Cardiac fibroblast (primary cell): ENCODE measurements at places on chromosomes 1 and 21.

- DNase-seq: no peak
Observed at GRCh38 chr1:182698971-182699370, 14.6 kb upstream of the RGS8 start.

GRCh38 chr1:110281363-110282290 is 57.5 kb upstream of the RBM15 start:
- no peak for DNase-seq

DNA sequence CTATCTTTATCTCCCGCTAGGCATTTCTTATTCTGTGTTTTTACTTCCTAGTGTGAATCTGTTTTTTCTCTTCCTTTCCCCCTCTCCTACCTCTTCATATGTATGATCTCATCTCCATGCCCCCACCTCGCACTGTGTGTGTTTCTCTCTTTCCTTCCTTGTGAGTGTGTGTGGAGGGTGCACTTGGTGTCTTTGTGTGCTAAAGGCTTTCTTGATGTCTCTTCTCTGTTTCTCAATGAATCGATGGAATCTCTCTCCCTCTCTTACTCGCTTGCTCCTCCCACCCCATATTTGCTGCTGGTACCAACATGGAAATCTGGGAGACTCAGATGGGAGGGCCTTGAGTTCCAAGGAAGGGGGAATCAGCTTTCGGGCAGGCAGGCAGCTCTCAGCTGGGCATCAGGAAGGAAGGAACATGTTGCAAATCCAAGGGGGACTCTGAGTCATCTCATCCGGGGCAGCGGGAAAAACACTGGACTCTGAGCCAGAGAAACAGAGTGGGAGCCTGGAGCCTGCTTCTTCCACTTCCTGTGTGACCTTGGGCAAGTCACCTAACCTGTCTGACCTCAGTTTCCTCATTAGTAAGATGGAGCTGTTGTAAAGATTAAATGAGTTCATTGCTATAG is 147.5 kb downstream of the PTPRU start:
- peak; percentile 76 for DNase-seq

DNA sequence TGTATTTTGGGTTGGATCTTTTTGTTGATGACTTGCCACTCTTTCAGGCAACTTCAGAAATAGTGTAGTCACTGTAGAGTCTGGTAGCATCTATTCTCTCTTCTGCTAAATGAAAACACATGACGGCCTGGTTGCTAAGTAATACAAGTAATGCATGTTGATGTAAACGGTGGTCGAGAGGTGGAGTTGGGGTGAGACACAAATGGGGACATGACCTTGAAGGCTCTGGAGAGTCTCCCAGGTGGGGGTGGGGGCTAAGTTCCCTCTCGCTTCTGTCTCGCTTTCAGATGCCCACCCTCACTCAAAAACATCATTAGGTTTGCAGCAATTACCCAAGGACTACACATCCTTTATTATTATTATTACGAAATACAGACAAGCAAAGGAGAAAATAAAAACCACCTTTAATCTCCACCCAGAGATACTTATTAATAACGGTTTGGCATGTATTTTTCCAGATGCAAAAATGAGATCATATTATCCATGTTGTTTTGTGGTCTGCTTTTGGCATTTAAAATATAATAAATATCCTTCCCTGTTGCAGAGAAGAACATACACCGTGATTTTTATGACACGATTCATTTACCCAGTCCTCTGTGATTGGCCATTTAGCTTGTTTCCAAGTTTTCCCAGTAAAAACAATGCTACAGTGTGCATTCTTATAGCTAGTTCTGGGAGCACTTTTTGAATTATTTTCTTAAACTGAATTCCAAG is 138.1 kb downstream of the MIS18A start:
- DNase-seq: no peak

DNA sequence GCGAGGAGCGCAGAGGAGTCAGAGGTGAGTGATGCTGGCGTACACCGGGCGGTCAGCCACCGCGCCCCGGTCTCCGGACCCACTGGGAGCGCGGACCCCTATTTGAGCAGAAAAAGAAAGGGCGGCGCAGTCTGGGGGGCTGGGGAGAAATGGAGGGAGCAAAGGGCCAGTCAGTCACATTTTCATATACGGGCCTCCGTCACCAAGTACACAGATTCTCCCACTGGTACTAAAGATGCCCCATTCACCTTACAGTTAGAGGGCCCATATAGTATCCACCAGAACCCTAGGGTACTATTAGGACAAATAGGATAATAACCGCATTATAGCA is 573 bp downstream of the C2CD4D start:
- no peak for DNase-seq
